ENCODE measurements at places on chromosomes 5 and 9. TPM values are rescaled to one million over a fixed set of nuclear protein-coding genes. Genes with fewer than 3 reads are reported as not detected.

GRCh38 chr9:92308893-92309292, 15.4 kb upstream of the IARS1 start:
- DNase-seq: no peak

DNA sequence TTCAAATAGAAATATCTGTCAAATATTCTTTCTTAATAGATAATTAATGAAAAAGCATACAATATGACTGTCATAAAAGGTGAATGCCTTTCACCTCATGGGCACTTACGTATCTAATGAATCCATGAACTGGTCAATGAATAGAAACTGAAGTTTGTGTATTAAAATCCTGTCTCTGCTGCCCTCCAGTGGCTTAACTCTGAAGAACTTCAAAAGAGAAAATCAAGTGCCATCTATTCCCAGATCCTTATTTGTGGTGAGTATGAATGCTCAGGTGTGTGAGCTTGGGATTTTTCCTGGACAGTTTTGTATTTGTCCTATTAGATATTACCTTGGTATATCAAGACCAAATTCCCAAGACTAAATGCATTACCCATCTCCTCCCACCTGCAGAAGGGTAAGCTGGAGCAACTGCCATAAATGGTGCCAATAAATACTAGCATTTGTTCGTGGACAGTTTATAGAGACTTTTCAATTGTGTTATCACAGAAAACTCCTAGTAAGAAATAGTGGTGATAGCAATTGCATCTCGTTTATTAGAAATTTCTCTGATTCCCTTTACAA, 44.0 kb upstream of the SVEP1 start:
- peak; percentile 46 for DNase-seq

GRCh38 chr9:130200038-130200849, 28.0 kb downstream of the NCS1 start:
- no peak for DNase-seq

DNA sequence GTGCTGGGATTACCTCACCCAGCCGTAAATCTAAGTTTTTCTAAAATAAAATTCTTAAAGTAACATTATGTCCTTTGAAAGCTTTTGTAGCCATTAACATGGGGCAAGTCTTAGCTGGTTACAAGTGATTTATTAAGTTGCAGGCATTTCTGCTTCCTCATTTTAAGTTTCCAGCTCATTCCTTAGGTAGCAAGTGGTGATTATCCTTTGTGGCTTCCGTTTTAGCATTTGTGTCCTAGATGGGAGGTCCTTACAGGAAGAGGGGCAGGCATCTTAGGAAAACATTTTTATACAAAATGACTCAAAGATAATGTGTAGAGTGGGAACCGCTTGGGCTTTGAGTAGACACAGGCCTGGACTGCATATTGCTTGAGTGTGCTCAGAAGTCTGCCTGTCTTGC, 35.0 kb upstream of the ROPN1L start:
- DNase-seq: no peak

The CBY3 gene
- polyA plus RNA-seq: 0.10 TPM

DNA sequence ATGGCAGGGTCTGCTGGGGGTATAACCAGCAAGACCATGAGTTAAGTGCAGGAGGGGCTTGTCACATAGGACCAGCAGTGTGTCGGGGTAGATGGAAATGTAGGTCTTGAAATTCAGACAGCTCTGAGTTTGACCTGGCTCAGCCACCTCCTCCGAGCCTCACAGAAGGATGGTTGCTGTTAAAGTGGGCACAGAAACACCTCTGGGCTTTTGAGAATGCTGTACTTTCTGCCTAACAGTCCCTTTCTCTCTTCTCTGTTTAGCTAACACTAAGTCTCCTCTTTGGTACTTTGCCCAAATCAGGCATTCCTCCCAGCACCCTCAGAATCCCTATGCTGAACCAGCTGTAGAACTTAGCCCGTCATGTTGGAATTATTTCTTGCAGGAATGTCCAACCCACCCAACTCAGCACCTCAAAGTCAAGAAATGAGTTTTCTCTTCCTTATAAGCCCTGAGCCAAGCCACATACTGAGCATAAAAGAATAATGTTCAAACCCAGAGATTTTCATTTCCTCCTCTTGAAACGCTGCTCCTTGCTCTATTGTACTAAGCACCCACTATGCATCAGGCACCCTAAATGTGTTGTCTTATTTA, 41.7 kb upstream of the MATR3 start:
- no peak for DNase-seq

DNA sequence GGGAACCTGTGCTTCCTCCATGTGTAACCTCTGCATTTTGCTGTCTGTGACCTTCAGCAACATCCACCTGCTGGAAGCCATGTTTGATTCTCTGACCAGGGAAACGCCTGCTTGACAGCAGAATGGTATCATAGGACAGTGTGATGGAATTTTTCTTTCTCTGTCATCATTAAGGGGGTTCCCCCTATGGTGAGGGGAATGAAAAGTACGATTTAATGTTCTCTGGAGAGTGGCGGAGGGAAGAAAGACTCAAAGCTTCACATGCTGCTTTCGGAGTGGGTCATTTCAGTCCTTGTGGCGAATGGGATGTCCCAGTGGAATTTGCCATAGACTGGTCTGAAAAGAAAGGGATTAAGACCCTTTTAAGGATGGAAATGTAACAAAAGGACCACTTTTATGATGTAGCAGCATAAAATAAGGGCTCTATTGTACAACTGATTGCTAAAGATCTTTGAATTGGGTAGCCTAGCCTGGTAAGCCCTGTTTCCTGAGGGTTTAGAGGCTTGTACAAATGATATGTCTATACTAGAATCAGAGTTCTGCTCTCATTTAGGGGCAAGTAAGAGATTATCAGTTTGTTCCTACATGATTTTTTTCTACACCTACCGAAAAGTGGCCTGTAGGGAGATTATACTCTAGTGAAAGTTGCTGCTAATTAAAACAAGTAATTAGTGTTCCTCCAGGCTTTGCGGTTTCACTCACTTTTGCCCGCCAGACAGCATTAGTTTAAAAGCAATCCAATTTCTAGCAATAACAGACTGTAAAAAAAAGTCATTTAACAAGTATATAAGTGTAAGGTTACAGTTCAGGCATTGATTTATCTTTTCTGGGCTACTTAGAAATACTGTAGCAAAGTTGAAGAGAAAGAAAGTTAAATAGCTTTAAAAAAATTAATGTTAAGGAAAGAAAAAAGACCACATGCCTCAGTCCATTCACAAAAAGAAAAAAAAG, 904.5 kb downstream of the NR2F1-AS1 start:
- no peak for DNase-seq

The SLC23A1 gene
- polyA plus RNA-seq: not detected

The NUDT2 gene
- polyA plus RNA-seq: 32.9 TPM

GRCh38 chr5:155943516-155944407, 383.2 kb upstream of the SGCD start:
- DNase-seq: peak; percentile 44

Measured in adrenal gland (tissue), 19 donors.